ENCODE measurements at places on chromosomes 2 and 18. TPM values are rescaled to one million over a fixed set of nuclear protein-coding genes. Genes with fewer than 3 reads are reported as not detected.

The KCNS3 gene
- total RNA-seq: 1.1 TPM

The SLC16A14 gene
- total RNA-seq: 2.5 TPM

The CNDP1 gene
- total RNA-seq: not detected

The ACMSD gene
- not detected for total RNA-seq

The SERPINB10 gene
- not detected for total RNA-seq

The TRIP12 gene
- total RNA-seq: 259 TPM

The ALLC gene
- not detected for total RNA-seq

The ANKRD62 gene
- total RNA-seq: not detected

The SMYD1 gene
- not detected for total RNA-seq

The GPAT2 gene
- 9.0 TPM for total RNA-seq

The MOGAT1 gene
- total RNA-seq: 0.74 TPM

The CCDC178 gene
- total RNA-seq: 3.7 TPM

The CDCA7 gene
- total RNA-seq: 0.22 TPM

The CFAP65 gene
- total RNA-seq: not detected

The GPR45 gene
- not detected for total RNA-seq

The TSPYL6 gene
- not detected for total RNA-seq

The LHCGR gene
- 1.7 TPM for total RNA-seq

The C2orf80 gene
- total RNA-seq: not detected

The C2orf76 gene
- 12.5 TPM for total RNA-seq

The MAPK4 gene
- not detected for total RNA-seq

The ST6GAL2 gene
- 0.45 TPM for total RNA-seq

The SEPTIN10 gene
- total RNA-seq: 97.2 TPM

The CNNM3 gene
- total RNA-seq: 9.0 TPM

The NPHP1 gene
- 2.2 TPM for total RNA-seq

The RAB6C gene
- total RNA-seq: not detected

The IL1R1 gene
- 407 TPM for total RNA-seq

The MROH2A gene
- total RNA-seq: not detected

The DSG2 gene
- total RNA-seq: 32.9 TPM

The CARF gene
- 5.4 TPM for total RNA-seq

The TTLL4 gene
- 23.6 TPM for total RNA-seq

The TTN gene
- total RNA-seq: 12.0 TPM

The NFE2L2 gene
- total RNA-seq: 94.0 TPM

The MC2R gene
- total RNA-seq: not detected

All from mesenteric fat pad (tissue), 1 donor.